Bronchial epithelial cell (primary cell): ENCODE measurements at places on chromosomes 11 and 22.

DNA sequence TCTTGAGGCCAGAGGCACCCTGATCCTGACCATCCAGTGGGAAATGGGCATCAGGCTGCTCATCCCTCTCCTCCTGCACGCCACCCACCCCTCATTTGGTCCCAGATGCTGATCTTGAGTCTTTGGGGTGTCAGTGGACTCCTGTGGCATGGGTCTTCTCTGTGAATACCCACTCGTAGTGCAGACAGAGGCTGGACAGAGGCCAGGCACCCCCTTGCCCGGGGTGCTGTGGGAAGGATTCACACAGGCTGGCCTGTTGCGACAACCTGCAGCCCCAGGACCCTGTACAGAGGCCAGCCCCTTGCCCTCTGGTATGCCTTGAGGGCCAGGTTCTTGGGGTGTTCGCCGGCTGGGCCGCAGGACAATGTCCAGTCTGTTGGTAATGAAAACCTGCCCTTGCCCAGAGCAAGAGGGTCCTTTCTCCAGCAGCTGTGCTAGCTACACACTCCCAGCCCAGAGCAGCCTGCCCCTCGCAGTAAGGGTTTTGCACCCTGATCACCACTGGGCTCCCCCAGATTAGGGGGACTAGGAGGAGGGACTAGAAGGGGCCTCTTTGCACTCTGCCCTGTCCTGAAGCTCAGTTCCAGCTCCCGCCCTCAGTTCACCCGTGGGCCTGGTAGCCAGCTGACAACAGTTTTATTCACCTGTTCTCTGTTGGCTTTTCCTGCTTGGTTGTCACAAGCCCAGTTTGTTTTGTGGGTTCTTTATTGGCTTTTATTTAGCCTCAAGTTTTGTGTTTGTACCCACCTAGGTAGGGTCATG is 76.0 kb downstream of the BCR start:
- no peak for DNase-seq

GRCh38 chr22:48902001-48902869 is 925.4 kb downstream of the BRD1 start:
- no peak for DNase-seq

DNA sequence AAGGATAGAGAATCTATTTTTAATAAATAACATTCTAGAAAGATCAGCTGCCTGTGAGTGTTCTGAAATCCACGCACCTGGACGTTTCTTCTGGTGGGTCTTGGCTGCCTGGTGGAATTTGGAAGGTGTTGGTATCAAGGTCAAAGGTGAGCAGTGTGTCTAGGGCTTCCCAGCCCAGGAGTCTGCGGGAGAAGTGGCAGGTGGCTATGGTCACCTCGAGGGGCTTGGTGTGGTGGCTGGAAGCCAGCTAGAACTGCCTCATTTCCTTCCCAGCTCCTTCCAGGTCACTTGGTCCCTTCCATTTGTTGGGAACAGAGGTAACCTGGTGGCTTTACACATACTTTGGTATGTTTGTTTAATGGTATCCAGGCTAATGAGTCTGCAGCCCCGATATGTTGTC is 41.4 kb downstream of the NAT10 start:
- no peak for DNase-seq

GRCh38 chr11:112176077-112176476 is 765 bp downstream of the BCO2 start:
- DNase-seq, result no peak

GRCh38 chr11:31022080-31022479 is 347.5 kb downstream of the DCDC1 start:
- DNase-seq, result no peak

DNA sequence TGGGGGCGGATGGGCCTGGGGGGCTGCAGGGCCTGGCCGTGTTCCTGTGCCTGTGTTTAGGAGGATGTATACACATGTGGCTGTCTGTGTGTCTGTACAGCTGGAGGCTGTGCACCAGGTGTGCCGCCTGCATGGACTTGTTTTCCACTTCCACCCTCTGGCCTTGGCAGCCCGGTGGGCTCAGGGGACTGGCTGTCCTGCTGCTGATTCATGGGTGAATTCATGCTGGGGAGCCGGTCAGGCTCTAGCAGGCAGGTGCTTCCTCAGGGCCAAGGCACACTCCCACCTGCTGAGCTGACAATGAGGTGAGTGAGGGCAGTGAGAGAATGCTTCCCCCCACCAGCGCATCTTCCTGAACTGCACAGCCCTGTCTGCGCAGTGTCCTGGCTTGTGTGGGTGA is 88.4 kb downstream of the CCDC81 start:
- peak; percentile 84 for DNase-seq

DNA sequence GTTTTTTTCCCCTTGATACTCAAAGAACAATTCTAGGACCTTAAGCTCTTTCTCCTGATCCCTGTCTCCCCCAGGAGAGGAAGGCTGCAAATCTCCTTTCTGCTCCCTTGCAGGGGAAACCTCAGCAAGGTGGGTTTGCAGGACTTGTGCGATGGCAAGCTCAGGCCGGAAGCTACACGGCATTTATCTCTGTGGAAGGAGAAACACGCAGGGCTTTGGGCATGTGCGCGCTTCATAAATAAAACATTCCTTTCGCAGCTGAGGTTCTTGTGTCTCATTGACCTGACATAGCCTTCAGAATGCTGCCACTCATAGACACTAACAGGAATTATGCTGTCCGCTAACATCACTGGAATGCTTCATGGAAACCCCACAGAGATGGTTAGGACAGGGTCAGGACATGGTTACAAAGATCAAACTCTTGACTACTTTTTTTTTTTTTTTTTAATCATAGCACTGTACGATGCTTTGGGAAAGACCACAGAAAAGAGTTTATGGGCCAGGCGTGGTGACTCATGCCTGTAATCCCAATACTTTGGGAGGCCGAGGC is 42.6 kb downstream of the SLN start:
- DNase-seq, result no peak

GRCh38 chr22:24564376-24565058 is 8.7 kb downstream of the SNRPD3 start:
- no peak for DNase-seq

DNA sequence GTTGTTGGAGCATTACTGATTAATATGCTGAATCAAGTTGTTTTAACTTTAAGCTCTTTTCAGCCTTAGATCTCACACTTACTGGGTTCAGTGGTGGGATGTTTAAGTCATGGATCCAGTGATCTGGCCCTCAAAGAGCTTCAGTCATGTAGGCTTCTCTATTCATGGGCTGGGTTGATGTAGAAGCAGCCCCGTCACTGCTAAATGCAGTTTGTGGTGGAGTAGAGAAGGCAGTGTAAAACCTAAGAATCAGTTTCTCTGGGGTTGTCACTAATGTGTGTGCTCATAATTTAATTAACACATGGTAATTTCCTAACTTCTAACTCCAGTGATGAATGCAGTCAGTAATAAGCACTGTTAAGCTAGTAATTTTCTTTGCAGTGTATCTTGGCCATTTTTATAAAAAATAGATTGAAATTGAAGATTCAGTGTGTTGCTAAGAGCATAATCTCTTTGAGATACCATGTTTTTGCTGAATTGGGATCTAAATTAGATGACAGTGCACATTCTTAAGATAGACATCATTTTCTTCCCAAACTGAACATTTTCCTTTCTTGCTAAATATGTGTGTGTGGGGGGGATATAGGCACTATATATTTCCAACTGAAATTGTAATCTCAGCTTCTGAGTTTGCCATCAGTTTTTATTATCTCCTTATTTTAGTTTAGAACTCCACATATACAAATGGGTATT is 9.0 kb downstream of the SPCS2 start:
- DNase-seq, result no peak

DNA sequence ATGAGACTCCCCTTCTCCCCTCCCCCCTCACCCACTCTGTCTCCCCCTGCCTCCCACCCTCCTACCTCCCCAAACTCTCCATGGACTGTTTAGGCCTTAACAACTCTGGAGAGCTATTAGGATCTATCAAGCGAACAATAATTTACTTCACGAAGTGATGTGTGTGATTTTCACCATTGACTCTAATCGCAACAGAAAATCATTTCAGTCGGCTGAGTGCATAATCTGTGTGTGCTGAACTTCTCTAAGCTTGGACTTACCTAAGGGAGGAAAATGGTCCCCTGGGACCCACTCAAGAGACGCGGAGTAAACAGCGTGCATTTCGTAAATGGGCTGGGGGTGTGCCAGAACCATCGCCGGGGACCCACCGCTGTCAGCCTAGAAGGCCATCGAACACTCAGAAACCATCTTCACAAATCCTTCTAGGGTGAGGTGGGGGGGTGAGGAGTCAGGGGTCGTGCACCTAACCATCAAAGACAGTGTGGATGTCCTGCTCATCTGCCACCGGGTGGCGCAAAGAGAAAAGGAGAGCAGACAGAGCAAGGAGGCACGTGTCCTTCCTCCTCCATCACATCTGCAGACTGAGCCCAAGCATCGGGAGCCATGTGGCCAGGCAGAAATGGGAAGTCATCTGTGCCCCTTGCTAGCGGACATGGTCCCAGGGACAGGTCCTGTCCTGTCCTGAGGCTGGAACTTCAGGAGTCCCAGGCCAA is 62.1 kb upstream of the NUP50 start:
- peak; percentile 51 for DNase-seq

DNA sequence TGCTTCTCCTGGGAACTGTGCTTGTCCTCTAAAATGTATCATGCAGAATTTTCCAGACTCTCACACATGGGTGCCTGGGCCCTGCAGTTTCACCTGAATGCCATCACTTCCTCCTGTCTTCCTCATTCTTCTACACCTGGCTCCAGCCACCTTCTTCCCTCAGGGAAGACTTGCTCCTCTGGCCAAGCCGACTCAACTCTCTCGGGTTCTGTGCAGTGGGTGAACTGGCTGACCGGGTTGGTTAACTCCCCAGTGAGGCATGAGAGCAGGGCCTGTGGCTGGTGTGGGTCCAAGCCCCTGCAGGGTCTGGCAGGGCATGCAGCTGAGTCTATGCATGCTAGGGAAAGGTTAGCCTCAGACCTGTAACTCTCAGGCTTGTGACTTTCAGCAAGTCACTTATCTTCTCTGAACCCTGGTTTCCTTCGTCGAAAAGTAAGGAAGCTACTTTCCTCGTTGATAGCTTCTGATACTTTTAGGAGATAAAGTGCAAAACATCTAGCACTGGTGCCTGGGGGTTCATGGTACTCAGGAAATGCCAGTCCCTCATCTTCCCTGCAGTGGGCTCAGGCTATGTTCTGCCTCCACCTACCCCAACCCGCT is 11.9 kb downstream of the CD82 start:
- peak; percentile 77 for DNase-seq
